ENCODE measurements at places on chromosomes 1 and 21. TPM values are rescaled to one million over a fixed set of nuclear protein-coding genes. Genes with fewer than 3 reads are reported as not detected.

C1QC gene
- total RNA-seq: 0.13 TPM

ADGRB2 gene
- 4.0 TPM for total RNA-seq

TMEM35B gene
- total RNA-seq: 27.9 TPM

IQGAP3 gene
- 18.8 TPM for total RNA-seq

C1orf185 gene
- total RNA-seq: not detected

ETV3L gene
- total RNA-seq: not detected

SLC44A5 gene
- 2.1 TPM for total RNA-seq

ETV3 gene
- 13.8 TPM for total RNA-seq

GABRD gene
- total RNA-seq: not detected

SPRR2E gene
- total RNA-seq: not detected

CDC20 gene
- total RNA-seq: 27.0 TPM

ZFYVE9 gene
- total RNA-seq: 23.5 TPM

MXRA8 gene
- total RNA-seq: 369 TPM
